Hepatic stellate cell (primary cell): ENCODE measurements at places on chromosomes 5 and 9.
A peak's percentile ranks its signal among the peaks of the same experiment; 100 is the strongest.

GRCh38 chr9:77864211-77864889, 167.3 kb downstream of the GNAQ start:
- DNase-seq, result no peak

GRCh38 chr5:141517880-141518617, 29.2 kb downstream of the PCDHGC5 start:
- DNase-seq, result peak; percentile 70

DNA sequence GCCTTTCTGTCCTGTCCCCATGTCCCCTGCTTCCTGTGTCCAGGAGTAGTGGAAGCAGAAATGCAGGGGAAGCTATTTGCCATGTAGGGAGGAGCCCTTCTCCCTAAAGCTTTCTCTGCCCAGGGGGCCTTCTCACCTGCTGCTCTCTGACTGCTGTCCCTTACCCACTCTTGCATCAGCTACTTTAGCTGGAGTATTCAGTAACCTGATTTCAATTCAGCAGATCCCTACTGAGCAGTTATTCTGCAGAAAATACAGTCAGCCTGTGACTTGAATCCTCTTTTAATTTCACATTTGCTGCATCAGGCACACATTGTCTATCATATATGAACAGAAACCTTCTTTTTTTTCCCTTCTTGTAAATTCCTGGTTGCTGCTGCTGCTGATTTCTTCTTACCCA, 90.4 kb downstream of the MVB12B start:
- no peak for DNase-seq

- DNase-seq, result no peak
Measured at GRCh38 chr9:135078361-135078821, 9.1 kb upstream of the OLFM1 start.

GRCh38 chr9:98897745-98898144, 46.0 kb upstream of the COL15A1 start:
- DNase-seq, result no peak

- DNase-seq, result no peak
Measured at GRCh38 chr9:6897898-6898302, 140.1 kb downstream of the KDM4C start.

- no peak for DNase-seq
Measured at GRCh38 chr5:121285801-121286521, 565.7 kb upstream of the FTMT start.

DNA sequence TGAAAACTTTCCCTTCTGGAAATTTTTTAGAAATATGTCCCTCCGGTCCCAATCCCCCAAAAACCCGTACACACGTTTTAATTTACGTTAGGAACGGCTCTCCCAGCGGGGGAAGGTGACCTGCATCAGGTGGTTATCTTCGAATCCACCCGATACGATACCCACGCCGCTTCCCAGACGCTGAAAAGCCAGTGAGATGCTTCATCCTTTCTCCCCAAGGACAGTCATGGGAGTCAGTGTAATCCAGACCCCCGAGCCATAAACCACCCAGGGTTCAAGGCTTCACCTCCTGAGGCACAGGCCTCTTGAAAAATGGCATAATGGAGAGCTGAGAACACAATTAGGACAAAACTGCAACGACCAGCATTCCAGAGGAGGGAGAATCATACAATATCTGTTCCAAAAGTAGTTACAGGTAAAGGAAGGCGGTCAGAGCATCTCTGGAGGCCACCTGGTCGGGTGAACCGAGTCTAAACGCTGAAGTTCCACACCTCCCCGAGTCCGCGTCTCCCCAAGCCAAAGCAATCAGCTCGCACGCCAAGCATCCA, 857 bp downstream of the FAM169A start:
- no peak for DNase-seq

DNA sequence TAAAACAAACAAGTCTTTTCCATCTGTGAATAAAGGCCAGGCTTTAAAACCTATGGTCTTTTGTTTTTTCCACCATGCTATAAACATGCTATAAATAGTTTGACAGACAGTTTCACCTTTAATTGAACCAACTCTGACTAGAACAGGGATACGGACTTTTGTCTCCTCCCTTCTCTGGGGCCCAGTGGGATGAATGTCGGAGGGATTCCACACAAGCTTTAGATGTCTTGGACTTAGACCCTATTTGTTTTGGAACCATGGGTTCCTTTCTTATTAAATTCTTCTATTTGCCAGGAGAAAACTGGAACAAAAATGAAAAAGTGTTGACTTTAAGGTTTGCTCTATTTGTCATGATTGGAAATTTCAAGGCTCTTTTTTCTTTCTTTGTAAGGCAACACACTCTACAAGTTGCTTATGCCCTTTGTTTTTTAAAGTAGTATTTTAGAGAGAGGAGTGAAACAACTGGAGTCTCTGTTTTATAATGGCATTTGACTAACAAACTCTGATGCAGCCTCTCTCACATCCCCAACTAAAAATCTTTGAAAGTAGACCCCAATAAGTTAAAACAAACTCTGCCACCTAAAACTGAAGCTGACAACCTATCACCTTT, 145.3 kb downstream of the MLLT3 start:
- DNase-seq, result no peak

GRCh38 chr5:156491766-156492165, 164.8 kb downstream of the SGCD start:
- DNase-seq, result no peak

DNA sequence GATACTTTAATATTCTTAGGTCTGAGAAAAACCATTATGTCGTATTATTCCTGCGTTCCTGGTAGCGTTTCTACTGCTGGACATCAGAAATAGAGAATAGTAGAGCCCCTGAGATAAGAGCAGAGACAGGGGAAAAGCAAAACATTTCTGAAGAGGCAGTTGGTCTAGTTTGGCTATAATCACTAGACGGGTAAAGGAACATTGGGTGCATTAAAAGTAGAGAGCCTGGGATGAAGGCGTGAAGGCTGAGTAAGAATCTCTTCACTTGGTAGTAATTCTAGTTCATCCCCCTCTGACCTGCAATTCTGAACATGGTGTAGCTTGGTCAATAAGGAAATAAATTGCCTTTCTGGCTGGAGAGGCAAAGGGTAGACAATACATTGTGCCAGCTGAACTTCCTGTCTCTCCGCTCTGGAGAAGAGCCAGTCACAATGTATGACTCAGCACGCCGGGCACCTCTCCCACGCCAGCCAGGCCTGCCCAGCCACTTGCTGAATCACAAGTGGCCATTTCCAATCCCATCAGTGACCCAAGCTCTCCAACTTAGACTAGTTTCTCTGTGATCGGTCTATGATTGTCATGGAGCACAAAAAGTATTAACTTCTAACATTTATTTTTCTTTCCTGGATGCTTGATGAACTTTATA, 75.4 kb downstream of the STK32A start:
- DNase-seq, result no peak

GRCh38 chr9:68523367-68523936, 17.2 kb downstream of the TMEM252 start:
- DNase-seq, result no peak

DNA sequence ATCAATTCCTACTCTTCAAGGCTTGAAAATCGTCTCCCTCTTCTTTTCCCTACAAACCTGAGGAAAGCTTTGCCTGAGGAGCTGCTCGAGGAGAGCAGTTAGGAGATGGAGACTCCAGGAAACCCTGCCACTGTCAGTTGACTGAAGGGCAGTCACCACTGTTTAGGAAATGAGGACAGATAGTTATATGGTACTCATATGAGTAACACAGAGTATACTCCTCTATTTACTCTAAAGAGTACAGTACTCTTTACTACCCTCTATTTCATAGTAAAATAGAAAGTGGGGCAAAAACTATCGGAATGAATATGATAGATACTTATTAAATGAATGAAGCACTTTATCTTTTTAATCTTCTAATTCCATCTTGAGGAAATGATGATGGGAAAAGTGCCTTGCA, 115.8 kb downstream of the MAPKAP1 start:
- no peak for DNase-seq

DNA sequence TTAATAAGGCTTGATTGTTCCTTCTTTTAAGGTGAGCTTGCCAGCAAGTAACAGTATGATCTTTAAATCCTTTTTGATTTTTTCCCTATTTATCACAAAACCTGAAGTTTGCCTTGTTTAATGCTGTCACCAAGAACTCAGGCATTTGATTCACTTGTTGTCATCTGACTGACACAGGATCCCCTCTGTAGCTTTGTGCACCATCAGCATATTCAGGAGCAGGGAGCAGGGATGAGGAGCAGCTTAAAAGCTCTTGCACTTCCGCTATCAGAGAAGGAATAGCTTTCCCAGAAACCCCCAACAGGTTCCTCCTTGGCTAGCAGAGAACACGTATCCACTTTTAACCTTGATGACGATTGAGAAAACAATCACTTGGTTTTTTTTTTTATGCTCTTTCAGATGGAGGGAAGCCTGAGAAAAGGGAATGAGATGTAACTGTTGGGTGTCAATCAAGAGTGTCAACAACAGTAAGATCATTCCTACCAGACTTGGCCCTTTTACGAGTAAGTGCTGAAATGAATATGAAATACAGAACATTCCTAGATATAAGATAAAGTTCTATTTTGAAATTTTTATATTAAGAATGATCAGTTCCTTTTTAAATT, 433.1 kb upstream of the CDH18 start:
- DNase-seq, result no peak

DNA sequence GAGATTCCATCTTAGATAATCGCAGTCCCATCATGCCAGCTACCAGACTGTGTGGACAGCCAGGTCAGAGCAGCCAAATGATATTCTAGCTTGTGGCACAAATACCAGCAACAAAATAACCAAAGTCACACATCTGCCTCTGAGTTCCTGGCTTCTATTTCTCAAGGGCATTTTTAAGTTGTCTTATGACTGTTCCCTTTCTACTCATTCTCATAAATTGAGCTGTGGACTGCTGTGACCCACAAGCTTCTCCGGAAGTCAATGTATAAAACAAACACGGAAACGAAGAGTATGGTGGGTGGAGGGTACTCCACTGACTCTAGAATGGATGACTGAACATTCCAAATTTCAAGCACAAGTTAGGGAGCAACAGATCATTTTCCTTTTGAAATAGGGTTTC, 43.9 kb downstream of the PDCD1LG2 start:
- no peak for DNase-seq

GRCh38 chr9:137054932-137055384, 1.1 kb upstream of the ENTPD2 start:
- no peak for DNase-seq

GRCh38 chr5:77877516-77878355, 101.6 kb upstream of the TBCA start:
- DNase-seq, result no peak

DNA sequence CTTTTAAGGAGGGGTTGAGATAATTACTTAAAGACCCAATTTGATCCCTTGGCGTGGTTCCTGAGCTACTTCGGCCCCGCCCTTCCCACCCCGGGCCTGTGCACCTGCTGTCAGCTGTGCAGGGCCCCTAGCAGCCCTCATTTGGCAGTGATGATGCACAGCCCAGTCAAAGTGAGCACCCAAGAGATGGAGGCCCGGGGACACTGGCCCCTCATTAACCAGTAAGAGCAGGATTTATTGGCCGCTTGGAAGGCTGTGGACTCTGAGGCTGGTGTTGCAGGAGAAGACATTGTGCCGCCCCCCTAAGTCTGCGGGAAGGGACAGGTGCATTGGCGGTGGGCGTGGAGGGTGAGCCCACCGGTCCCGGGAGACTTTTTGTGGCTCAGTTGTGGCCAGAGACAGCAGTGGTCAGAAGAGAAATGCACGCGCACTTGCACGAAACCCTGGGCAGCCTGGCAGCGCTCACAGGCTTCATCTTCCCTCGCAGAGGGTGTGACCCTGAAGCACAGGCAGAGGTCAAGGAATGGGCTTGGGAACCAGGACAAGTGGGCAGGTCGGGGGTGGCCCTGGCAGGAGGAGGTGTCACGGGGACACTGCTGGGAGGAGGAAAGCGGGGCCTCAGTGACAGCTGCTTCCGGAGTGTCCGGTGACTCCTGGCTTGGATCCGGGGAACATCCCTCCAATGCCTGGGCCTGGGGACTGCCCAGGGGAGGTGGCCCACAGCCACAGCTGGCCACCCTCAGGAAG, 74.0 kb upstream of the RXRA start:
- DNase-seq, result no peak

DNA sequence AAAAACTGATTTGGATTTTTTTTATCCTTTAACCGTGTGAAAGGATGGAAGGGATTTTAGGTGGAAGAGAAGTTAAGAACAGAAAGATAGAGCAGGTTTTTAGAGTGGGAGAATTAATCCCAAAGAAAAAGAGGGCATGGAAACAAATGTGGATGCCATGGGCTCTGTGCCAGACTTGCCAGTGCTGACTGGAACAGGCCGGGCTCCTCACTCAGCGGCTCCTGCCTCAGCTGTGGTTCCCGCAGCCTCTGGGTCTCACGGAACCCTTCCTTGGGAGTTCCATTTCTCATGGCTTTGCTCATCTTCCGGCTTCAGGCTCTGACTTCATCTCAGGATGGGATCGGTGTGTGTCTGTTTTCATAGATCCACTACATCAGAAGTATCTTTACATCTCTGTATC, 30.4 kb upstream of the SLC2A8 start:
- DNase-seq, result no peak

- no peak for DNase-seq
Measured at GRCh38 chr5:96691503-96692303, 29.5 kb downstream of the CAST start.

GRCh38 chr9:73845954-73846690, 651.0 kb upstream of the RORB start:
- no peak for DNase-seq

- no peak for DNase-seq
Measured at GRCh38 chr9:72984991-72985390, 32.1 kb upstream of the ALDH1A1 start.

GRCh38 chr5:138528208-138528607, 14.8 kb downstream of the ETF1 start:
- DNase-seq, result no peak

GRCh38 chr9:127814619-127815511, 12.2 kb downstream of the FPGS start:
- DNase-seq, result no peak

- no peak for DNase-seq
Measured at GRCh38 chr5:156623381-156624040, 226.6 kb upstream of the PPP1R2B start.

GRCh38 chr5:55858104-55858503, 6.9 kb downstream of the IL31RA start:
- DNase-seq, result no peak

DNA sequence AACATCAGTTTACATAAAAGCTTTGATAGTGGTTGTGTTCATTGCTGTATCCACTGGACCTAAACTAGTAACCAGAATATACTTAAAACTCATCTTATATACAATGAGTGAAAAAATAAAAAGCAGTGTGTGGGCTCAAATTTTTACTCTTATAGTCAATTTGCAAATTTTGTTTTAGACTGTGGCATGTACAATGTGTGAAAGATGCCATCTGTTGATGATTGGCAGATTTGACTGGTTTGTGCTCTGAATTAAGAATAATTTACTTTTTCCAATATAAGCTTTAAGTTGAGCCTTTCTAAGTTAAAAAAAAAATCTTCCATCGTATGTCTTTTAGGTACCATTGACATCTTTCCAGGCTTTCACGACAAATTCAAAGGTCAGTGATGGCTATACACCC, 42.4 kb upstream of the F2RL1 start:
- no peak for DNase-seq

- DNase-seq, result no peak
Measured at GRCh38 chr5:73304381-73304780, 131.4 kb downstream of the TMEM174 start.

- DNase-seq, result no peak
Measured at GRCh38 chr9:84694248-84694647, 24.7 kb downstream of the NTRK2 start.
